ENCODE measurements at places on chromosomes 16 and 17.

DNA sequence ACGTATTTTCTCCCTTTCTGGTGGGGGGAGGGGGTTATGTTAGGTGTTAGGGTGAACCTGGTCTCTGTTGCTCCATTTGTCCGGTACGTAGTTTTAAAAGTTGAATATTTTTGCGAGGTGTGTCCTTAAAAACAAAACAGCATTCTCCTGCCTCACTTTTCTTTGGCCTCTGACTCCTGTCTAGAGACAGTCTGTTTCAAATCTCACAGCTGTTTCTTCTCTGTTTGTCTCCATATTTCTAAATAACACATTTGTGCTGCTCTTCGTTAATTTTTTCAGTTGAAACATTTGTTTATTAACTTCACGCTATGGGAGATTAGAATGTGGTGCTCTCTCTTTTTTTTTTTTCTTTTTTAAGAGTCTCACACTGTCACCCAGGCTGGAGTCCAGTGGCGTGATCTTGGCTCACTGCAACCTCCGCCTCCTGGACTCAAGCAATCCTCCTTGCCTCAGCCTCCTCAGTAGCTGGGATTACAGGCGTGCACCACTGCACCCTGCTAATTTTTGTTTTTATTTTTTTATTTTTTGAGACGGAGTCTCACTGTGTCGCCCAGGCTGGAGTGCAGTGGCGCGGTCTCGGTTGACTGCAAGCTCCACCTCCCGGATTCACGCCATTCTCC, 31.7 kb downstream of the RPA1 start:
- DNase-seq: no peak

- no peak for DNase-seq
These were observed 165.1 kb downstream of the XYLT1 start for GRCh38 chr16:17305694-17306093.

DNA sequence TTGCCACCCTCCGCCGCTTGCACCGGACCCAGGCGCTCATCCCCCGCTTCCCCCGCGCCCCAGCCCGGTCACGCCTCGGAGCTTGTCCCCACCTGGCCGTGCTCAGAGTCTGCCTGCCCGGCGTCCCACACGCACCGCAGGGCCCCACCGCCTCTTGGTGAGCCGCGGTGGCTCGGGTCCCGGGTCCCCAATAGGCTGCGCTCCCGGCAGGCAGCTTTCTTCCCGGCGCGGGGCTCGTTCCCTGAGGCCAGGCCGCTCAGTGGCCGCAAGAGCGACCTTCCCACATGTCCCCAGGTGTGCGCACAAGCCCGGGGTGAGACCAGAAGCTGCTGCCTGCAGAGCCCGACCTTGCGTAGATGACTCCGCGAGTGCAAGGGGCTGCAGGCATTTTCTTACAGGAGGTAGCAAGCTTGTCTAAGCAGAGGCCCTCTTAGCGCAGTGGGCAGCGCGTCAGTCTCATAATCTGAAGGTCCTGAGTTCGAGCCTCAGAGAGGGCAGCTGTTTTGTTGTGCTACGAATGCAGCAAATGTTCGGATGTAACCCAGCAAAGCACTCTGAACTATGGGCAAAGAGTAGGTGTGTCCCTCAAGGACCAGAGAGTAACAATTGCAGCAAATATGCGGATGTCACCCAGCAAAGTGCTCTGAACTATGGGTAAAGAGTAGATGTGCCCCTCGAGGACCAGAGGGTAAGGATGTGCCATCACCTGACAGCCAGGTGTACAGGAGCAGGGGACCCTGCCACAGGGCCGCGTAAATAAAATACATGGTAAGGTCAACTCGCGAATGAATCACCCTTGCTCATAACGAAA, 15.6 kb downstream of the TLE7 start:
- no peak for DNase-seq

- DNase-seq: no peak
These were observed 1.5 kb upstream of the ALOXE3 start for GRCh38 chr17:8119581-8120519.

DNA sequence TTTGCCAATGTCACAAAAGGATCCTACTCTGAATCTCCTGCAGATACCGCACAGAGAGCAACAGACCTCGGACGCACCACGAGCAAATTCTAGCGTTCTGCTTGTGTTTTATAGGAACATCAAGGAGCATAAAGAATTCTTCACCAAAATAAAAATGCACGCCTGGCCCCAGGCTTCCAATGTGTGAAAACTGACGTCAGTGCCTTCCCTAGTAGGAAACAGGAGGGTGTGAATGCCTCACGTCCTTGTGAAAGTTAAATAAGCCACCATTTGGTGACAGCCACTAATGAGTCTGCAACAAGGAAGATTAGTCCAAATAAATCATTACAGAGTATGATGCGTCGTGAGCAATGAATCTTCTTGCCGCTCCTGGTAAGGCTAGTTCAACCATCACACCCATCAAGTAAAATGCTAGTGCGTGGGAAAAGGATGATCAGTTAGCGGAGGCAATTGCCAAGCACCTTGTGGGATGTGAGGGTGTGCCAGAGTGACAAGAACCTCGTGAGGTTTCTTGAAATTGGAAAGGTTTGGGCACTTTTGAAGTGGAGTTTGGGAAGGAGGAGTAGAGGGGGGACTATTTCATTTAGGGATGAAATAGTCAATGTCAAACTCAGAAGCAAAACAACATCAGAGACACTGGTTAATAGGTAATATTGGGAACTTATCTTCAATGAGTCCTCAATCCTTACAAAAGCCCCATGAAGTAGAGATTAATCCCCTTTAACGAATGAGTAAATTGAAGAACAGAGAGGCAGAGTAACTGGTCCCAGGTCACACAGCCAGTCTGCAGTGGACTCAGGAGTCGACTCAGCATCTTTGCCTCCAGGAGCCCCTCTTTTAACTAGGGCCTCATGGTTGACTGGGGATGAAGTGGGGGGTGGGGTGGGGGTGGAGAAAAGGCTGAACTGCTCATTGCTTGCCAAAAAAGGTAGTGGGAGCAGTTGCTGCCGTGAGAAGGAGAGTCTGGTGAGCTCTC, 238.8 kb downstream of the SLC39A11 start:
- no peak for DNase-seq

- no peak for DNase-seq
These were observed 8.6 kb upstream of the ENPP7 start for GRCh38 chr17:79721993-79722671.

DNA sequence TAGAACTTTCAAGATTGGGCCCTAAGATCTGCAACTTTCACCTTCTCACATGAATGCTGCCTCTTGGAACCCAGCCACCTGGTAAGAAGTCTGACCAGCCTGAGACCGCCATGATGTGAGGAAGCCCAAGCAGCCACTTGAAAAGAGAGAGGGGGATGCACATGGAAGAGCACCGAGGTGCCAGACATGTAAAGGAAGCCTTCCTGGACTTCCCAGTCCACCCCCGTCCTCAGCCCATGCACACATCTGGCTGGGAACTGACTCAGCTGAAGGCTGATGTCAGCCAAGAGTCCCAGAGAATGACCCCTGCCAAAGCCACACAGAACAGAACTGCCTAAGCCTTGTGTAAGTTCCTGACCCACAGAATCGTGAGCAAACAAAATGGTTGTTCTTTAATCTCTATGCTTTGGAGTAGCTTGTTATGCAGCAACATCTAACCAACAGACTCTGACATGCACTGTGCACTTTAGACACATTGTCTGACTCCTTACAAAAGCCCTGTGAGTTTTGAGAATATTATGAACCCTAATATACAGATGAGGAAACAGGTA, 86.7 kb downstream of the RMI2 start:
- DNase-seq: no peak

GRCh38 chr17:42225646-42226045, 31.4 kb upstream of the GHDC start:
- DNase-seq: no peak

DNA sequence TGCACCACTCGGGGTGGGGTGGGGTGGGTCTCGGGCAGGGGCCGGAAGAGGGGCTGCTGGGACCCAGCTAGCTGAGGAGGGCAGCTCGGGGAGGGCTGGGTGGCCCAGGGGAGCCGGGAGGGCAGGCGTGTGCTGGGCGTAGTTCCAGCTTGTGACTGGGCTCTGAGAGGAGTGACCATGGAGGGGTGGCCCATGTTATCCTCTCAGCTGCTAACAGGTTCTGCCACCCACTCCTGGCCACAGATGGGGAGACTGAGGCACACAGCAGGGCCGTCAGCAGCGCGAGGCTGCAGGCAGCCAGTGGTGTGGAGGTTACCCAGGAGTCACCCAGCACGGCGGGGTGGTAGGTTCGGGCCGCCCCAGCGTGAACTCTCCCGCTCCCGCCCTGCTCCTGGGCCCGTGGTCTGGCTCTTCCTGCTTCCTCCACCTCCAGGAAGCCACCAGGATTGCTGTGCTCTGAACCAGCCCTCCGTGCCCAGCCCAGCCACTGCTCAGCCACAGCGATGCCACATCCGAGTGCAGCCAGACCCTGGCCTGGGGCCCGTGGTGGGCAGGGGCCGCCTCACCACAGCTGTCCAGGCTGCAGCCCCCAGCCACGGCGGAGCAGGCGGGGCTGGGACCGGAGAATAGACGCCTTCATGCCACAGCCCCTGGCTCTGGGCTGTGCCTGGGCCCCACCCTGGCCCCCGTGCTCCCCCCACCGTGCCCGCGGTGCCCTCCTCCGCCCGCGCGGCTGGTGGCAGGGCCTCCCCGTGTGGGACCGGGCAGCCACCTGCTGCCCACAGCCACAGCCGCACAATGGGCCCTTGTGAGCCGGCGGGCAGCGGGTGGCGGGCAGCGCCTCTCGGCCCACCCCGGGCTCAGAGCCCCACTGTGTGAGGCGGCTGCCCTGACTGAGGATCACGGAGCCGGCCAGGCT, 26.3 kb upstream of the SSTR5 start:
- DNase-seq: no peak

DNA sequence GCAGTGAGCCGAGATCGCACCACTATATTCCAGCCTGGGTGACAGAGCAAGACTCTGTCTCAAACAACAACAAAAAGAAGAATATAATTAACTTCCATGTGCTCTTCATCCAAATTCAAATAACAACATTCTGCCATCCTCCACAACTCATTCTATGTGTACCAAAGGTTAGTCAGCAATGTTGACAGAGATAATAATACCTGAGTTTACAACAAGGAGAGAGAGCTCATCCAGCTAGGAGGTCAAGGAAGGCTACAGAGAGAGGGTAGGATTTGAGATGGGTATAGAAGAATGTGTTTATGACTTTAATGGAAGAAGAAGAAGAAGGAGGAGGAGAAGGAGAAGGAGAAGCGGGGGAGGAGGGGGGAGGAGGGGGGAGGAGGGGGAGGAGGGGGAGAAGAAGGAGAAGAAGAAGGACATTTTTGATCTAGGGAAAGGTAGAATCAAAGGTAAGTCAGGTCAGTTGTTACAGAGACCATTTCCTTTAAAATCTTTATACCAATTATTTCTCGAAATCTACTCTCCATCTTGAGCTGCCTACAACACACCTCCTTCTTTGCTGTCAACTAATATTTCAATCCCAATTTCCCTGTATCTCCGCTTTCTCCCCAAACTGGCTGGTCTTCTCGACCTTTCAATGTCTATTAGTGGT, 10.1 kb upstream of the HSF5 start:
- no peak for DNase-seq

DNA sequence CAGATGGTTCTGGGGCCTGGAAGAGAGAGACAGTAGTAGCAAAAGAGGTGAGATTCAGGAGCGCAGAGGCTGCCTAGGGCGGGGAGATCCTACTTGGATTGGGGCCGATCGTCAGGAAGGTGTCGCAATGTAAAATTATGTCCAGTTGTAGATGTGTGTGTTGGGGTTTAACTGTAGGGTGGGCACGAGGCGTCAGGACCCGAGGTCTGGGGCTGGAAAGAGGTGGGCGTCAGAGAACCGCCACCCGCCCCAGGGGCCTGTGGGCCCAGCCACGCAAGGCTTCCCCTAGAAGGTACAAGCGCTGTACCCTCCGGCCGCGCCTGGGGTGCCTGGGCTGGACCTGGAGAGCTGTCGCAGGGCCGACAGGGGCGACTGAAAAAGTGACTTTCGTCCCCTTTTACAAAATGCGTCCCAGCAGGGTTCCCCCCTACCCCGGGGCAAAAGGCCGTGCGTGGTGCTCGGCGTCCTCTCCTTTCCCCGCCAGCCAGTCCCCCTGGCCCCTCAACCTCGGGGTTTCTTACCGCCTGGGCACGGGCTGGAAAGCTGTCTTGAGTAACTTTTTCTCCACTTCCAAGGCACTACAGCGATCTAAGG, 2.8 kb downstream of the IRX3 start:
- no peak for DNase-seq

DNA sequence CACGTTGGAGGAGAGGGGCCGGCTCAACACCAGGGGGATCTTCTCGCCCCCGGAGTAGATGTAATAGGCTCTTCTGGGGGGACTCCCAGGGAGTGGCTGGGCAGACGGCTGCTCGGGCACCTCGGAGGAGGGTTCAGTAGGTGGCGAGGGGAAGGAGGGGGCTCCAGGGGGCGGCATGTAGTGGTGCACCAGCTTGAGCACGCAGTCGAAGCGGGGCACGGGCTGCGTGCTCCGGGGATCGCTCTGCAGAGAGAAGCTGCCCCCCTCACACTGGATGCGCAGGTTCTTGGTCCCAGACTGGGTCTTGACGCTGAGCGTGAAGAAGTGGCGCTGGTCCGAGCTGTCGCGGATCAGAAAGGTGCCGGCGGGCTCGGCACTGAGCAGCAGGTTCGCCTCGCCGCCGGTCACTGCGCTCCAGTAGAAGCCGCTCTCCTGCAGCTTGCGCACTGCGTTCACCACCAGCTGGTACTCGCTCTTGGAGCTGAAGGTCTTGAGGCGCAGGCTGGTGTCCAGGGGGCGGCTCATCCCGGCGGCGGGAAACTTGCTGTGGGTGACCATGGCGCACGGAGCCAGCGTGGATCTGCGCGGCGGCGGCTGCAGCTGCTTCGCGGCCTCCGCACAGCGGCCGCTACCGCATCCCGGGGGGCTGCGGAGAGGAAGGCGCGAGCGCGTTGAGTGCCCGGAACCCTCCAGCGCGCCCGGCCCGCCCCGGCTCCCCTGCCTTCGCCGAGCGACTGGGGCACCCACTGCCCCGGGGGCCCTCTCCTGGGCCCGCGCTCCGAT, 1.1 kb downstream of the SOCS3 start:
- DNase-seq: no peak

- DNase-seq: no peak
These were observed 595.2 kb upstream of the KIF2B start for GRCh38 chr17:53227514-53227913.

GRCh38 chr16:29126057-29126494, 141.2 kb downstream of the LAT start:
- no peak for DNase-seq

All from activated T-helper 1 cell treated with anti-CD3 and anti-CD28 coated beads, Interleukin-2, amount 50 U/mL, for 16 hours (primary cell).